ENCODE measurements at places on chromosomes 1 and 21.

DNA sequence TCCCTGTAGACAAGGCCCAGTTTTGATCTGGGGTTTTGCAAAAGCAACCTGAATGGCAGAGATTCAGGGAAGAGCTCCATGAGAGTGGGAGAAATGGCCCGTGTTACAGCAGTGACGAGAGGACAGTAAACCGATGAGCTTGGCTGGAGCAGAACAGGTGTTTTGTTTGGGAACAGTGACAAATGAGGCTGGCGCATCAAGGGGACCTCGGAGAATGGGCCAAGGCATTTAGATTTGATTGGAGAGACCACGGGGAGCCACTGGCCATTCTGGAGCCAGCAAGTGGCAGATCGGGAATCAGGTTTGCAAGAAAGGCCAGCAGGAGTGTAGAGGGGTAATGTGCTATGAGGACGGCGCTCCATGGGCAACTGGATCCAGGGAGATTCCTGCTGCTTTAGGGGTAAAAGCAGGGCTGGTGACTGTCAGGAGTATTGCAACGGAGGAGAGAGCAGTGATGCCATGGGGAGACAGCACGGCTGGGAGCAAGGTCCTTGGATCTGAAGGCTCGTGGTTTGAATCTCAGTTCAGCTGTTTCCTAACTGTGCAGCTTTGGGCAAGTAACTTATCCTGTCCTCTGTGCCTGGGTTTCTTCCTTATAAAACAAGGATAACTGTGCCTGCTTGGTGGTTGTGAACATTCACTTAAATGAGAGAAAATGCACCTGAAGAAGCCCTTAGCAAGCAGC, 9.9 kb upstream of the KLHDC7A start:
- DNase-seq: no peak

GRCh38 chr1:2290595-2291510, 62.7 kb downstream of the SKI start:
- peak; percentile 93 for DNase-seq

- no peak for DNase-seq
Measured at GRCh38 chr1:56715156-56715555, 70.0 kb downstream of the PRKAA2 start.

DNA sequence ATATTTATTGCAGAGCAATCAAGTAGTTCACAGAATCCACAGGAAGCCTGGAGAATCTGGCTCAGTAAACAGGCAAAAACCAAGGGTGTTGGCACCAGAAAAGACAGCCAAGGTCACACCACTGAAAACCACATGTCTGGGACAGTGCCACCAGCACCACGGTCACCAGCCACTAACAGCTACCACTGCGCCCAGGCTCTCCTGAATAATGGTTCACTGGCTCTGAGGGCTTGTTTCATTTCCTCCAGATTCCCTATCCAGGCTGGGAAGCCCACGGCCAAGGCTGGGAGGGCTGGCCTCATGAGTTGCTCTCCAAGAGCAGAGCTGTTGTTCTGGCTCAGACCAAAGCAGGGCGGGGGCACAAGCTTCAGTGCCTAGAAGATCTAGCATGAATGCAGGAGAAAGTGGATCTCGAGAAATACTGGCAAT, 54.5 kb upstream of the PTGFRN start:
- DNase-seq: peak; percentile 80

DNA sequence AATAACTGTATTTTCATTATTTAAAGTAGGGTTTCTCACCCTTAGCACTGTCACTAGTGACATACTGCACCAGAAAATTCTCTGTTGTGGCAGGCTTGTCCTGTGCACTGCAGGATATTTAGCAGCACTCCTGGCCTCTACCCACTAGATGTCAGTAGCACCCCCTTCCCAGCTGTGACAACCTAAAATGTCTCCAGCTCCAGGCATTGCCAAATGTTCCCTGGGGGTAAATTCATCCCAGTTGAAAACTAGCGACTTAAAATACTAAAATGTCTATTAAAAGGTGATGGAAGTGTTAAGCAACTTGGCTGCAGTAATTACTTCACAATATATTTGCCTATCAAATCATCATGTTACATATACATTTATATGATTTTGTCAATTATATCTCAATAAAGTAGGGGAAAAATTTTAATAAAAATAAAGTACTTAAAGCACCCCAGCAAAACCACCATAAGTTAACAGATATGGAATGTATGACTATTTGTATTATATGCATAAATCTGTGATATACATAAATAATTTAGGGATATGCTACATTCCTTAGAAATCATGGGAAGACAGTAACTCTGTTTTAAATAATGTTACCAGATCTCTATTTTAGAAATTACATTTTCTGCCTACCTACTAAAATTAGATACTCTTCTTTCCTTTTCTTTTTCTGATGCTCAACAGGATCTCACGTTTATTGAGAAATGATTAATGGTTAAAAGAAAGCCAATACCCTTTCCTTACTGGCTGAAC, 74.6 kb downstream of the ARID4B start:
- DNase-seq: no peak

DNA sequence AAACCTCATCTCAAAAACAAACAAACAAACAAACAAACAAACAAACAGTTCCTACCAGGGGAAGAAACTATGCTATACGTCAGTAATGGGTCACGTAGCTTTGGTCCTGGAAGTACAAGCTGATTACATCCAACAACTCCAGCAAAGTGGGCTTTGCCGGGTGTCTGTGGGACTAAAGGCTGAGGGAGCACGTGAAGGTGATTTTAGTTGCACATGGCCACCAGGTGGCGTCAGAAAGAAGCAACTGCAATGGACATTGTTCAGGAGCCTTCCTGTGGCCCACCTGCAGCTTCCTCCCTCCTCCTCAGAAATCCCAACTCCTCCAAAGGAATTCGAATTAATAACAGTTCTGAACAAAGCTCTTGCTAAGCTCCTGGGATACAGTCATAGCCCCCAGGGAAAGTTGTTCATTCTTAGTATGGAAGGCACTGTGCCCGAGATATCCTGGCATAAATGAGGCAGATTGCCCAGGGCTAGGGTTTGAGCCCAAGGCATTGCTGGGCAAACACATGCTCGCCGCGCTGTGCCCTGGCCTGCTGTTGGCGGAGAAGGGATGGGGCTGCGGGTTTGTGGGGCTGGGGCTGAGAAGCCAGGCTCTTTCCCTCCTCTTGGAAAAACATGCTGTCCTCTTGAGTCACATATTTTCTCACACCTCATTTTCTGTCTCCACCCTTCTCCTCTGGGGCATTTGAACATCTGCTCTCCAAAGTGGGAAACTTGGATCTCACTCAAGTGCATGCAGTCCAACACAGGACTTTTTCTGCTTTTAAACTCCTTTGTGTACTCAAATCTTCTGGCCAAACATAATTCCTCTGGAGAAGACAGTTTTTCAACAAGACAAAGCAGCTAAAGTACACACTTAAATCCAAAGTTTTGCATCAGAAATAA, 28.6 kb downstream of the AKNAD1 start:
- peak; percentile 84 for DNase-seq

DNA sequence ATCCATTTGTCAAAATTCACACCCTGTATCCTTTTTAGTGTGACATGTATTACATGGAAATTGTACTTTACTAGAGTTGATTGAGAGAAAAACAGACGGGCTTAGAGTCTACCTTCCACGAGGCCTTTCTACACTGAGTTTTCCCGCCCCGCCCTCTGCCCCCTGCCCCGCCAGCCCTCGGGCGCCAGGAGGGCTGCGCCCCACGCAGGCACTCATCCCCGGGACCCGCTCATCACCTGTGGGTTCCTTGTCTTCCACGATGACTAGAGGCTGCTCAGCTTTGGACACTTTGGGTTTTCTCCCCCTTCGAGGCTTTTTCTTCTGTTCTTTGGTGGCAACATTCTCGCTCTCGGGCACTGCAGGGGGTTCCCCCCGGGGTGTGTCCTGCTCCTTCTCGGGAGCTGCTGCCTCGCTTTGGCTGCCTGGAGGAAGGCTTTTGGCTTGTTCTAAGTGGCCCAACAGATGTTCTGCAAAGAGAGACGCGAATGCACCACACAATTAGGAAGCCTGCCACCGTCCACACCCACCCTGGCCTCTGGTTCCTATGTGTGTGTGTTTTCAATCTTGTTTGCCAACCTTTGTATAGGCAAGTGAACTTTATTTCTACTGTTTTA, 39.6 kb downstream of the PRDM15 start:
- DNase-seq: no peak

DNA sequence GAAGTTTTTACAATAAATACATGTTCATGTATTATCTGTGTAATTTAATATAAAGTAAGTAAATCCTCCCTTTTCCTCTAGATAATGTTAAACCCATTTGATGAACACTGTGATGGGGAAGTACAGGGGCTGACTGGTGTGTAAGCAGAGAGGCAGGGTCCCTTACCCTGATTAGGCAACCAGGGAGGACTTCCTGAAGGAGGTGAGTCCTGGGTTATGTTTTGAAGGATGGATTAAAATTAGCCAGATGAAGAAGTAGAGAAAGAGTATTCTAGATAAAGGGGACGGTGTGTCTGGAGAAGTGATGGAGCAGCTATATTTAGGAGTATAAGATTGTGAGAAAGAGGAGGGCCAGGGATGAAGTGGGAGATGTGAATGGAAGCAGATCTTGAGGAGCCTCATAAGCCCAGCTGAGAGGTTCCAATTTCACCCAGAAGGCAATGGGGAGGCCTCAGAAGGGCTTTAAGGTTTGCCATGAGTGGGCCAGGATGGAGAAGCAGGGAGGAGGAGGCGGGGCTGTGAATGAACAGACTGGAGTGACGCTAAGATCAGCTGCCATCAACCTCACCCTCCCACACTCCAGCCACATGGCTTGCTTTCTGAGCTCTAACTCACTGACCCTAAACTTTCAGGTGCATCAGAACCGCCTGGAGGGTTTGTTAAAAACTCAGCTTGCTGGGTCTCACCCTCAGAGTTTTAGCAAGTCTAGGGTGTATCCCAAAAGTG, 30.9 kb upstream of the ID3 start:
- no peak for DNase-seq

DNA sequence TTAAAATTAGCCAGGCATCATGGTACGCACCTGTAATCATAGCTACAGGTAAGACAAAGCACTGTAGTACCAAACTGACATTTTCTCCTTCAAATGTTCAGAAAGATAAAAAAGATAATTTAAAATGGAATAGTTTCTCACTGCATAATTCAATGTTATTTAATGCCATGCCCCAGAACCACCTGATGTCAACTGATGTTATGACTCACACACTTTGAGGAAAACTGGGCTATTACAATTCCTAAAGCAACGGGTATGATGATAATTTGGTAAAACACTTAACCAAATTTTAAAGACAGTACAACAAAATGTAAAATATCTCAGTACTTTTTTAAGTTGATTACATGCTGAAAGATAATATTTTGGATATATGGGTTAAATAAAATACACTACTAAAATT, 22.9 kb upstream of the PLEKHO1 start:
- DNase-seq: no peak

- no peak for DNase-seq
Measured at GRCh38 chr1:162846256-162847212, 14.4 kb downstream of the CCDC190 start.

GRCh38 chr1:154860156-154860870, 9.8 kb downstream of the KCNN3 start:
- DNase-seq: no peak

- DNase-seq: no peak
Measured at GRCh38 chr1:186643614-186644013, 36.6 kb downstream of the PTGS2 start.

DNA sequence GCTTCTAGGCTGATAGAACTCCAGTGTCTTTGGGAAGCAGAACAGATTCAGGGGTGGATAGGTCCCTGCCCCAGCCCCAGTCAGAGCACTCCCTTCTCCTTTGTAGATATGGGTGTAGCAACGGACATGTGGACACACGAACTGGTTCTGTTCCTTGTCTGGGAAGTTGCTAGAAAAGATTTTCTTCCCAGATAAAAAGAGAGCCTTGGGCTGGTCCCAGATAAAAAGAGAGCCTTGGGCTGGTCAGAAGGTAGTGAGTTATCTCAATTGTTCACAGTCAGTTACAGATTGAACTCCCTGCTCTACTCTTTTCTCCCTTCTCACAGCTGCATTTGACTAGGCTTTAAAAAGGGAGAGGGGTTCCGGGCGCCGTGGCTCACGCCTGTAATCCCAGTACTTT, 7.4 kb upstream of the EFNA1 start:
- DNase-seq: no peak

- DNase-seq: no peak
Measured at GRCh38 chr1:180112984-180113647, 41.6 kb upstream of the QSOX1 start.

- DNase-seq: no peak
Measured at GRCh38 chr1:214604523-214604922, 1.5 kb downstream of the CENPF start.

GRCh38 chr21:36754241-36754898, 55.5 kb downstream of the SIM2 start:
- DNase-seq: no peak

GRCh38 chr1:65001231-65001792, 35.0 kb upstream of the JAK1 start:
- peak; percentile 91 for DNase-seq
